ENCODE measurements at places on chromosomes 5 and 9.

DNA sequence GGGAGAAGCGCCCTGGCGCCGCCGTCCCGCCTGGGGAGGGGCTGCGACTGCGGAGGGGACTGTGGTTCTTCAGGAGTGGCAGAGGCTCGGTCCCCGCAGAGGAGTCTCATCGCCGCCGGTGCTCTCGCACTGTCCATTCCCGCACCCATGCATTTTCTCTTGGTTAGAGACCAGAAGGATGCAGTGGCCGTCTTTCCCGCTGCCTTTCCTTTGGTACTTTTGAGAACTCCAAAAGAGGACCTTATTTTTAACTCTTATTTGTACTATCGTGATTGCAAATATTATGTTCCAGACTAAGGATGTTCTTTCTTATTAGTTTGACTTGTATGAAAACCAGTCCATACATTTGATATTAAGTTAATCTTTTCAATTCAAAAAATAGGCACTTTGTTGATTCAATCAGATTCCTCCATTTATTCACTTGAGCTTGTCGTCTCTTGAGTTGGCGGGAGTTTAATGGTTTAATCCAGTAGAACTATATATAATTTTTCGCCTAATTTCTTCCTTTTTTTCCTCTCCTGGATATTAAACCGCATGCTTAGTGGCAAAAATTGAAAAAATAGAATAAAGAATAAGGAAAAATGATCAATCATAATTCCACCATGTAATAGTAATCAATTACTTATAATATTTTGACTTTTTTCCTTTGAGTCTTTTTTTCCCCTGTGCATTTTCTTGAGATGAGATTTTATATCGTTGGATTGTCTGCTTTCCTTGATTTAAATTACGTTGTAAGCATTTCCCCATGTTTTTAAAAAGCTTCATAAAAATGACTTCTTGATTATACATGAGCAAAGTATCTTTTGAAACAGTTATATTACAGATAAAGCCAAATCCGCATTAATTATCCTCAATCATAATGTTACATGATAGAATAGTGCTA, 861 bp downstream of the ZFYVE16 start:
- no peak for DNase-seq

DNA sequence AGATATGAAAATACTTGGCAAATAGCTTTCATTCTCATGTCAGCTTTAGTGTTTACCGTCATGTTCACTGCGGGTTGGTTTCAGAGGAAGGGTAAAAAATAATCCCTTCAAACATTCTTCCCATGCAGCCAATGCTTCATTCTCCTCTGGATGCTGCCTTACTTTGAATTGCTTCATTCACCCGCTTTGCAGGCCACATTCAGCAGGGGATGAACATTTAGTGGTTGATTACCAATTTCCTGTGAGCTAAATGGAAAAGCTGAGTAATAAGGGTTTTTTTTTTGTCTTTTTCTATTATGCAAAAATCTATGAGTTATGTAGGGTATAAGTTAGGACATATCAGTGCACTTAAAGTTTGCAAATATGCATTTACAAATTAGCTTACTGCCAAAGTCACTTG, 96.3 kb upstream of the MEF2C start:
- no peak for DNase-seq

DNA sequence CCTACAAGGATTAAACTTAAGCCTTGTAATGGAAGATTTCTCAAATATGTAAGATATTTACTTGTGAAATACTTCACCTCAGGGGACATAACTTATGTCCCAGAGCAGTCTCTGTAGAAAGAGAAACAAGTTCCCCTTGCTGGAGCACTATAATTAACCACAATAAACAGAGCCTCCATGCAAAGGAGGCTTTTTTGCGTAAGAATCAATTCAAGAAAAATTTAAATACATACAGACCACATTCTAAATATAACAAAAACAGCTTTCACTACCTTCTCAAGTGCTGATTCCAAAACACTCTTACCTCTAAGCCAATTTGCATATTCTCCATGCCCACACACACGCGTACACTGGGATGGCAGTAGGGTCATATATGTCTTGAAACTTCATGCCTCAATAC, 30.7 kb upstream of the CCNB1 start:
- no peak for DNase-seq

- DNase-seq = no peak
These were observed 97.7 kb upstream of the LMX1B start for GRCh38 chr9:126515873-126516505.

DNA sequence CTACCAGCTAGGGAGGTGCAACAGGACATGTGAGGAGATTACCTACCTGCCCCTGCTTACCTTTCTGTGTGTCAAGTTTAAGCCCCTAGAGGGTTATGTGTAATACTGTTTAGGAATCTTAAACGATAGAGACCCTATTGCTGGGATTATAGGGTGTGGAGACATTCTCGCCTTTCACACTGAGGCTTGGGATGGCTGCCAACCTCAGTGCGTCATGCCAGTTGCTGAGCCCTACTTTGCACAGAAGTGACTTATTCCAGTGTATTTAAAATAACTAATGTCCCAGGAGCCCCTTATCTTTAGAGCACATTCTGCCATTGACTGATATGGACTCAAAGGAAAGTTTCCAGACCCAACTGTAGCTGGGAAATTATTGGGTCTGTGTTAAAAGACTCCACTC, 76.6 kb upstream of the XPA start:
- no peak for DNase-seq

- no peak for DNase-seq
These were observed 29.9 kb downstream of the SLC6A18 start for GRCh38 chr5:1255081-1255561.

- DNase-seq = no peak
These were observed 16.7 kb downstream of the CEL start for GRCh38 chr9:133078486-133078885.

DNA sequence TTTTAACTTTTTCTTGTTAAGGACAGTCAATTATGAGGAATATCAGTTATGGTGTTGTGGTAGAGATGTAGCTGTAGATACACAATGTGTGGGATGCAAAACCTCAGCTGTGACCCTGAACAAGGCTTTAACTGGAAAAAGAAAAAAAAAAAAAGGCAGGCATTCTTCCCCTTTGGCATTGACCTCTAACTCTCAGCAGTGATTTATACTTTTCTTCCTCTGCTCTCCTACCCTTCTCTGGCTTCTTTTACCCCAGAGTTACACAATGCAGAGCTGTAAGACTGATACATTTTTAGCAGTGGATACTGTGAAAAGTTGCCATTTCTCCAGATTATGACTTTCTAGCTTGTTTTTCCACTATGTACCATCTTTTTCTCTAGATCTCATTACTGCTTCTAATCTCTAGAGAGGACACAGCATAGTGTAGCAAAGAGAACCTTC, 2.0 kb downstream of the CTNNAL1 start:
- no peak for DNase-seq

DNA sequence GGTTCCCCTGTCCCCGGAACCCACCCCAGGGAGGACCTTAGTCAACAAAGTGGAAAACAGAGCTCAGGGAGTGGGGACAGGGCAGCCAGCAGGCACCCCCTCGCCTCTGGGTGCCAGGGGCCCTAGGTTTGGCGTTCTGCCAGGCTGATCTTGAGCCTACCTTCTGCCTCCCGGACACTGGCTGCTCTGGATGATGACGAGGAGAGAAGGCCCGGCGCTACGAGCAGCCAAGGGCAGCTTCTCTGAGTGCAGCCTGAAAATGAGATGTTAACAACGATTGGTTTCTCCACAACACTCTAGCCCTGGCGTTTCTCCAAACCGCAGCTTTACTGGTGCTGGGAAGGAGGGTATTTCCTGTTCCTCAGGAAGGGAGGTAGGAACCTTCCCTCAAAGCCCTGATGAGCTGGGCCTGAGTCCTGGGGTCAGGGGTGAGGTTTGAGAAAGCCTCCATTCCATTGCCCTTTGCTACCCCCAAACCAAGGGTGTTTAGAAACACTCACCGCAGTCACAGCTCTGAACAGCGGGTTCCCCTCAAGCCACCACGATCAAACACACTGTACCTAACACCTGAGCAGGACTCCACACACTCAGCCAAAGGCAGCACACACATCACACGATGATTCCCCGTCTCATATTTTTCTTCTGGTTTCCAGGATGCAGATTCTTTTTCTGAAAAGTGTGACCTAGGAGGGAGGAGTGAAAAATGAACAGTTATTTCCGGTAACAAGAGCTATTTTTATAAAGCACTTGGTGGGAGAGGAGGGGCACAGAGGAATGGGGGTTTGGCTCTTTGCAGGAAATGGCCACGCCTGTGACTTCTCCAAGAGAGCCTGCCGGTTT, at the start of gene STING1:
STING1 (minus strand) TSS at position 709 of the 840 bp plus-strand sequence. CDS start 1,054 bp downstream, outside the sequence.
- DNase-seq = no peak

DNA sequence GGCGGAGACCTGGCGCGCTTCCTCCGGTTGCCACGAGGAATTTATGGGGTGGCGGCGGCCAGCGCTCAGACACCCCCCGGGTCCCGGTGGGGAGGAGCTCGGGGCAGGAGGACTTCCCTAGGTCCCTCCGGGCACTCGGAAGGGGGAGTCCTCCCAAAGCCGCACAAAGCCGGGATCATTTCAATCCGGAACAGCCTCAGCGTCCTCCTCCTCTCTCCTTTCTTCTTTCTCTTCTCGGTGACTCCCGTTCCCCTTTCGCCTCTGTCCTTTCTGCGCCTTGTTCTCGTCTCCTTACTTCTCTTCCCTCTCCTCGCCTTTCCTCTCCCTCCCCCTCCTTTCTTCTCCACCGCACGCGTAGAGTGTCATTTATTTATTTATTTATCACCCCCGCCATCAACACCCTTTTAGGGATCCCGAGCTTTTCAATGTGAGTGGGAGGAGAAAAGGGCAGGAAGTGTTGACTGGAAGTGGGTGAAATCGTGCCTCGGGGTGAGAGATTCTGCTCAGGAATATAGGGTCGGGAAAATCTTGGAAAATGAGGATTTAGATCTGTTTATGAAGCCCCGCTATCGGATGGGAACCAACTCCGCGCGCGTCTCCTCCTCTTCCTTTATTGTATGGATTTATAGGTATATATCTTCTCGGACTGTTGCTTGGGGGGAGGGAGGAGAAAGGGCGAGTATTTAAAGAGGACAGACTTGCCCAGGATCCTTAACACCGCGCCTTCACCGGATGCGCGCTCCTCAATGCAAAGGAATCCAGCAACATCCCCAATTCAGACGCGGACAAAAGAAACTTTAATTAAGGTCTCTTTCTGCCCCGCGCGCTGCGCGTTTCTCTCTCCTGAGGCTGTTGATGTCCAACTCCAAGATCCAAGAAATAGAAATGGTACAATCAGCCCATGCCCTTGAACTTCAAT, 2.0 kb upstream of the ZNF462 start:
- DNase-seq = no peak

DNA sequence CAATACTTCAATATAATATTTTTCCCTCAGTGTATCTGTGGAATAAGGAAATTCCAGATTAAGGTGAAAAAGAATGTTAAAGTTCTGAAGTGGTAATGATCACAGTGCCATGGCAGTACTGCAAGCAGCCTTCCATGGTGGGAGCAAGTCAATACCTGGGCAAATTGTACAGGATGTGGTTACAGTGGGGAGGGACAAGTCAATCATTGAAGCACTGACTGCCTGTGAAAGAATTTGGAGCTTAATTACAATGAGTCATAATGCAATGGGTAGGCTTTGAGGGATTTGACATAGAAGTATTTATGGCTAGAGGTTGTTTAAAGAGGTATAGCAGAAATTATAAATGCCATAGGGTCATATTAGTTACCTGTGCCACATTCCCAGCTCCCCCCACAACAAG, 786.5 kb upstream of the ACO1 start:
- DNase-seq = no peak

DNA sequence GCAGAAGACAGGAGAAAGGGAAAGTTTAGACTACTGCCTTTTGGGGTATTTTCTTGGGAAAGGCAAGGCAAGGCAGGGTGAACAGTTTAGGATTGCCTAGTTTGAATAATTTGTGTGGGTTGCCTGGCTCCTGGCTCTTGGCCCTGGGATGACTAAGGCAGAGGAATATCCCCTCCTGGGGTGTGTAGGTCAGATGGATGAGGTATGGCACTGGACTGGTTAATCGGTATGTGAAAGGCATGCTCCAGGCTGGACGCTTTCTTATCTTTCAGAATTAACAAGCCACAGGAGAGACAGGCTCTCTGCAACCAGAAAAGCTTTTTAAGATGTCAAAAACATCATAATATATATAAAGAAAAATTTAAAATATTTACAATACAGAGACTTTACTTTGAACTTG, 58.6 kb downstream of the STARD4 start:
- DNase-seq = no peak

GRCh38 chr5:83741571-83741970, 20.9 kb upstream of the HAPLN1 start:
- no peak for DNase-seq

GRCh38 chr5:4740156-4740555, 400.0 kb upstream of the ADAMTS16 start:
- DNase-seq = no peak

DNA sequence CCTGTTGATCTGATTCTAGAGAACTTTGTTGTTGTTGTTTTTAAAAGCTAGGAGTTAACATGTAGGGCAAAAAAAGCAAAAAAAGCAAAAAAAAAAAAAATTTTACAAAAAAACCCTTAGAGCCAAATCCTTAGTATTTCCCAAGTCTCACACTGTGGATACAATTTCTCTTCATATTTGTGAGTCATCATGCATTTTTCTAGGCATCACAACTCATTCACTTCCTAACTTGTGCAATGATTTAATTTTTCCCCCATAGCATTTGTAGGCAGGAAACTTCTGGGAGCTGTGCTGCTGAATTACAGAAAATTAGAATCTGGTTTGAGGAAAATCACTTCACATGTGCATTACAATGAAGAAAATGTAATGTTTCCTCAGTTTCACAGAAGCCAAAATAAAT, 91.9 kb downstream of the MARCHF3 start:
- no peak for DNase-seq

DNA sequence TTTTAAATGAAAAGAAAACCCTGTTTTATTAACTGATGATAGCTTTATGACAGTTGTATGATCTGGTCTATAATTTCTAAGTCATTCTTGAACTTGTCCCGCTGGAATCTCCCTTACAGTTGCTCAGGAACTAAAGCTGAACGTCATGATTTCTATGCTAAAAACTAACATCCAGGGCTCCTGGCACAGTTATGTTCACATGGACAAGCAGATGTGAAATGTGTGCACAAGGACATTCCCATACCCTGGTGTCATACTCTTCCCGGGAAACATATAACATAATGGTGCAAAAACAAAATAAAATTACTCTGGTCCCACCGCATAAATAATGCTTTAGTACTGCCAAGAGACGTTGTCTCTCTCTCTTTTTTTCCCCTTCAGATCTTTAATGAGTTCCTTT, 134.9 kb downstream of the PRDM6 start:
- no peak for DNase-seq

DNA sequence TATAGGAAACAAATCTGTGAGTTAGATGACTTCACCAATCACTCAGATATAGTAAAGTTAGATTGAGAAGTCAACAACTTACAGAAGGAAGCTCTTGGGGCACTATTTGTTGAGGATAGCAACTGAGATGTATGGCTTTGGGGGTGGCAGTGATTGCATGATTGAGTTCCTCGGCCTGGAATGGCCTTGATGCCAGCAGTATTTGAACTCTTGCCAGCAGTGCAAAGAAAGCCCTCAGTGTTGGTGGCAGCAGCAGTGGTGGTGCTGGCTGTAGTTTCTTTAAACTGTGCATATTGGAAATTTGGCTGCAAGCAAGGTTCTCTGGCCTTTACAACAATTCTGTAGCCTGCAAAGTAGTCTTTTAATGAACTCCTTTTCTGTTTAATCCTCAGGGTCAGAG, 41.4 kb upstream of the PJA2 start:
- no peak for DNase-seq

Measured in cortex of kidney (tissue), 1 donor.